ENCODE measurements at places on chromosomes 6 and 20. TPM values are rescaled to one million over a fixed set of nuclear protein-coding genes. Genes with fewer than 3 reads are reported as not detected.

C6orf118 gene
- total RNA-seq = not detected

JAG1 gene
- total RNA-seq = 133 TPM

PIM1 gene
- total RNA-seq = 16.9 TPM

HRH3 gene
- not detected for total RNA-seq

THBD gene
- total RNA-seq = 37.5 TPM

BMP6 gene
- total RNA-seq = 15.8 TPM

OR2H1 gene
- total RNA-seq = not detected

SIRPB1 gene
- total RNA-seq = 2.9 TPM

GABRR1 gene
- total RNA-seq = not detected

C6orf141 gene
- total RNA-seq = 17.8 TPM

C6orf163 gene
- total RNA-seq = 10.3 TPM

RSPH9 gene
- total RNA-seq = not detected

SOX18 gene
- 13.2 TPM for total RNA-seq

PLCG1 gene
- total RNA-seq = 74.1 TPM

C20orf204 gene
- total RNA-seq = 1.7 TPM

MLIP gene
- total RNA-seq = not detected

TRIM10 gene
- 2.3 TPM for total RNA-seq

RRP36 gene
- total RNA-seq = 46.6 TPM

TCEA2 gene
- total RNA-seq = 22.8 TPM

ZSCAN12 gene
- 1.4 TPM for total RNA-seq

DZANK1 gene
- total RNA-seq = 4.3 TPM

TGM3 gene
- not detected for total RNA-seq

FAM209B gene
- total RNA-seq = not detected

SCAND1 gene
- 118 TPM for total RNA-seq

CASS4 gene
- total RNA-seq = not detected

LY6G5B gene
- not detected for total RNA-seq

All from stomach (tissue), 19 donors.